ENCODE measurements at places on chromosomes 13 and 19.

- DNase-seq, result peak; percentile 72
These were observed 29.6 kb upstream of the RCBTB2 start for GRCh38 chr13:48562296-48563066.

DNA sequence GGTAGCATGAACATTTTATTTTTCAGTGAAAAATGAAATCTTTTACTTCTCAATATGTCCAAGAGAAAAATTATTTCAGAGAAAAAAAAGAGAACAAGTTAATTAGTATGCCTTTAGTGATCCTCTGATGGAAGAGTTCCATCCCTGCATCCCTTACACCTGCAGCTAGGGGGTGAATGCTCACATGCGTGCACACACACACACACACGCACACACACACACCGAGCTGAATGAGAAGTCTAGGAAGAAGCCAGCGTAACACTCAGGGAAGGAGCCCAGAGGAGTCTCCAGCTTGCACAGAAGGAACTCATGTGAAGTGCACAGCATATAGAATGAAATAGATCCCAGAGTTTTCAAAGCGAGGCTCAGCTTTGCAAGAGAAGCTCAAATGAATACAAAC is 510.5 kb downstream of the IRS2 start:
- DNase-seq, result no peak

DNA sequence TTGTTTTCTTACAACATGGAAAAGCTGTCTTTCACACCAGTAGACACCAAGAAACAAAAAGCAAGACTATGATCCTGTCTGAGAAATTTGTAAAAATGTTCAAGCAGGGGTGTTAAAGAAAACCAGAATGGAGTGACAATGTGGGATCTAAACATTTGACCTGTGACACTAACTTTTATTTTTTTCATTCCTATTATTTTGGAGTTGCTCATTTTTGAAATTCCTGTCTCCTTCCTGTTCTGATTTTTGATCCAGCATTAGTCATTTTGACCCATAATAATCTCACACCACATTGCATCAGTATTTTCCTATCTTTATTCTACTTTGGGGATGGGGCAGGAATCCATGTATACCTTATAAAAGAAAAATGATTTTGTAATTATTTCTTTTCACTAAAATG is 164.2 kb downstream of the DLEU7 start:
- DNase-seq, result no peak

- DNase-seq, result no peak
These were observed 275.8 kb upstream of the SOX1 start for GRCh38 chr13:111791131-111791530.

DNA sequence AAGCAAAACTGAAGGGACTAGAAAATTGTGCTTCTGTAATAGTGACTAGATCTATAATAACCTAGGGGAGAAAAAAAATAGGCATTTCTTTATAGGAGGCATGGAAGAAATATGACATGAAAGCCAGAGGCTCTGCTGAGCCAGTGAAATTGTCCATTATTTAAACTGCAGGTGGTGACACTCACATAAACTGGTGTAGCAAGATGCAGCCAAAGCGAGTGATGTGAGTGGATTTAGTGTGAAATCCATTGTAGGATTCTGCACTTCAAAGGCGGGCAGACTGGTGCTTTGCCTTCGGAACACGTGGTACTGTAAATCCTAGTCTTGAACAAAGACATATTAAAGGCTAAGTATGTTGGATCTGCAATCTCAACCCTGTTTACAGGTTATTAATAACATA is 361.9 kb downstream of the TBC1D4 start:
- DNase-seq, result no peak

GRCh38 chr19:19120308-19121231 is 17.7 kb downstream of the TMEM161A start:
- peak; percentile 5 for DNase-seq

- no peak for DNase-seq
These were observed 15.6 kb downstream of the ELL start for GRCh38 chr19:18506101-18506930.

- DNase-seq, result no peak
These were observed 6.7 kb downstream of the SPPL2B start for GRCh38 chr19:2334986-2335846.

DNA sequence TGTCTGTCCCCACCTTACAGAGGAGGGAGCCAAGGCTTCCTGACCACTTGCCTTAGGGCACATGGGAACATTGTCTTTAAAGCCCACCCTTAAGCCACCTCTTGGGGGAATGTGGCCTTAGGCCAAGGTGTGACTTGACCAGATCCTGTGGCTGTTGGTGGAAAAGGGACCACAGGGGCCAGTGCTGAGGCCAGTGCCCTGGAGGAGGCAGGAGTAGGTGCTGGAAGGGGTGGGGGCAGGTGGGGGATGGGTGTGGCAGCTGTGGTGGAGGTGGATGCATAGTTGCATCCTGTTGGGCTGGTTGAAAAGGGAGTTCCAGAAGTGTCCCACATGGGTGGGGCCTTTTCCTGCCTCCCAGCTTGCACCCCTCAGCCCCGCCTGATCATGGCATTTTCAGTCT is 44.8 kb downstream of the DNM2 start:
- DNase-seq, result no peak

- no peak for DNase-seq
These were observed 26.1 kb downstream of the RFPL4AL1 start for GRCh38 chr19:55795021-55795420.

DNA sequence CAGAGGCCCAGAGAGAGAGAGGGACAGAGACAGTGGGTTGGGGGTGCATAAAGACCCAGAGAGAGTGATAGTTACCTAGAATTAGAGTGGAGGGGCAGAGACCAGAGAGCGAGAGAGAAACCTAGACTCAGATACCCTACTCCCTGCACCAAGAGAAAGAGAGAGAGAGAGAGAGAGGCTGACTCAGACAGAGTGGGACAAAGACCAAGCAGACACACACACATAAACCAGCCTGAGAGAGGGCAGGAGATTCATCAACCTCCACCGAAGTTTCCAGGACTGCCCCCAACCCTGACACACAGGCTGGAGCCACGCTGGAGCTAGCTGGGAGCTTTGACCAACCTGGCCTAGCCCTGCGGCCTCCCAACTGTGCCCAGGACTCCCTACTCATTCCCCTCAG is 12.9 kb downstream of the SYT3 start:
- no peak for DNase-seq

GRCh38 chr13:111905609-111905945 is 161.4 kb upstream of the SOX1 start:
- DNase-seq, result no peak

DNA sequence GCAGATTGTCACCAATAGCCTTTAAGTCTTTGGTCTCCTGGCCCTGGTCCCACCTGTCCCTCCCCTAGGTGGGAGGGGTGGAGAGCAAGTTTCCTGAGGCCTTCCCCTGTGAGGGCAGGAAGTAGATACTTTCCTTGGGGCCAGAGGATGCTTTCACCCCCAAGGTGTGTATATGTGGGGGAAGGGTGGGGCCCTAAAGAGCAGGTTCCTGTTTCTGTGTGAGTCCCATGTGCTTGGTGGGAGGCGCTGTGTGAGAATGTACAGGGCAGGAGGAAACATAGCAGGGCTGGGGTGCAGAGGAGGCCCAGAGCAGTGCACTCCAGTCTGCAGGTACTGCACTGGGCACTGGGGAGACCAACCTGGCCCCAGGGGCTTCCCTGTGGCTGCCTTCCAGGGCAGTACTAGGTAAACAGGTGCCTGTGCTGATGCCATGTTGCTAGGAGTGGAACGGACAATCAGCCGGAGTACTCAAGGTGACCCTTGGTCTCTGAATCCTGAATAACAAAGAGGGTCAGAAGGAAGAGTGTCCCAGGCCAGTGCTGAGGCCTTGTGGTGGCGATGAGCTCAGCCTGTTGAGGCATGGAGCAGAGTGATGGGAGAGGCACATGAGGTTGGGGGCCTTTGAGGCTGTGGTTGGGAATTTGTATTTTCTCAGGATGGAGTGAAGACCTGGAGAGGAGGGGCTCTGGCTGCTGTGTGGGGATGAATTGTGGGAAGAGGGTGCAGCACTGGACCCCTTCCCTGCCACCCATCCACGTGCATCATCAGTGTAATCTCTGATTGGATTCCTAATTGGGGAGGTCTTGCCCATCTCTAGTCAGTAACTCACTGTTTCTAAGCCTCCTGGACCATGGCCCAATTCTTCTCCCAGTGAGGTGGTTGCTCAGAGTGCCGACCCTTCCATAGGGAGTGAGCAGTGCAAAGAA is 5.1 kb downstream of the EGLN2 start:
- peak; percentile 6 for DNase-seq

- no peak for DNase-seq
These were observed 53.4 kb downstream of the LATS2 start for GRCh38 chr13:21008026-21008425.

GRCh38 chr13:79297128-79297527 is 108.9 kb downstream of the RBM26 start:
- DNase-seq, result no peak

DNA sequence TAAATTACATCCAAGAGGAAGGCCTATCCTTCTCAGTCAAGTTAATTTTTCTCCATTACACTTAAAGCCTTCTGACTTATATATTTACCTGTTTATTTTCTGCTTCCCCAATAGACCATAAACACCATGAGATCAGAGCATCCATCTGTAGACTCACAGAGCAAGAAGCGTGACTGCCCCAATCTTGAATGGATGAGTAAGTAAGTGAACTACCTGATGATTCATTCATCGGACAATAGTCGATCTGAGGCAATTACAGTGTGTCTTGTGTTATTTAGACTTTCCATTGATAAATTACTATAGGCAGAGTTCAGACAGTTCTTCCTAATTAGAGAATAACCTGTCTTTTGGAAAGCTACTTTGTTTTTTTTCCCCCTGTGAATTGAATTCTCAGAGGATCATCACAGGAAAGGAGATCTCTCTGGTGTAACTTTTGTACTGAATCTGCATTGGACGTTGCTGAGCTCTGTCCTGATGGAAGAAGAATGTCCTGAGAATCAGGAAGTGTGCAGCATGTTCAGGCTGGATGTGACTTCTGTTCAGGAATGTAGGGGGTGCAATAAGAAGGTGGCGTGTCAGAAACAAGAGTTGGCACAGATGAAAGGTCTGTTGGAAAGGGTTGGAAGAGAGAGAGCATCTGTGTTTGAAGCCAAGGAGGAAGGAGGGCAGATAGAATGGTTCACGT is 367.0 kb downstream of the NALCN start:
- DNase-seq, result no peak

GRCh38 chr13:75312884-75313520 is 169.0 kb downstream of the TBC1D4 start:
- DNase-seq, result peak; percentile 10

- no peak for DNase-seq
These were observed 26.2 kb downstream of the FOXO1 start for GRCh38 chr13:40640202-40640601.

- peak; percentile 25 for DNase-seq
These were observed 3.0 kb upstream of the KMT2B start for GRCh38 chr19:35714601-35715354.

DNA sequence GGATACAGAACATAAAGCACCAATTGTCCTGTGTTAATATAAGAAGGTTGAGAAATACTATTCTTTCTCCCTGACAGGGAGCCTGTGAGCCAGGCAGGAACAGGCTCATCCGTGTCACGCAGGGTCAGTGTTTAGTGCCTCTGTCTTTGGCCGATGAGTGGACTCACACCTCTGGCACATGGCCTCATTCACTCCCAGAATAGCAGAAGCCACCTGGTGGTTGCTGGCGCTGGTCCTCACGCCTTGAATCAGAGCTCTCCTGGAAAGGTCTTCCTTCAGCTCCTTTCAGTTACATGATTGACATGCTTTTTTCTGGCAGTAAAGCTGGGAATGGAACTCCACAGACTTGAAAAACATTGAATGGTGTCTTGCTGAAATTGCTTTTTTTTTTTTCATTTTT is 28.1 kb upstream of the SIAH3 start:
- DNase-seq, result no peak

DNA sequence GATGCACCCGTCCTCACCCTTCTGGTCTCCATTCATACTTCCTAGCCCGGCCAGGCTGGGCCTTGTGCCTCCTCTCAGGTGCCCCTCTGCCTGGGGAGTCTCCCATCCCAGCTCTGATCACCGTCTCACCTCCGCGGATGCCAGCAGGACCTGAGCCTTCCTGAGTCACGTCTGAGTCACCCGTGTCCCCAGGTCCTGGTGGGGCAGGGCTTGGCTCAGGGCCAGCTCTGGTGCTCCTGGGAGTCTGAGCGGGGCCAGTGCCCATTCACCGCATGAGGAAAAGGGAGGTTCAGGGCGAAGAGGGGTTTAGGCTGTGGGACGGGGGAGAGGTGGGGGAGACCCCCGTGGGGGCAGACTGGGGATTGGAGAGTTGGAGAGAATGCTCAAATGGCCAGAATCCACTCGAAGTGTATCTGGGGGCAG is 593 bp downstream of the ATP8B3 start:
- DNase-seq, result no peak

DNA sequence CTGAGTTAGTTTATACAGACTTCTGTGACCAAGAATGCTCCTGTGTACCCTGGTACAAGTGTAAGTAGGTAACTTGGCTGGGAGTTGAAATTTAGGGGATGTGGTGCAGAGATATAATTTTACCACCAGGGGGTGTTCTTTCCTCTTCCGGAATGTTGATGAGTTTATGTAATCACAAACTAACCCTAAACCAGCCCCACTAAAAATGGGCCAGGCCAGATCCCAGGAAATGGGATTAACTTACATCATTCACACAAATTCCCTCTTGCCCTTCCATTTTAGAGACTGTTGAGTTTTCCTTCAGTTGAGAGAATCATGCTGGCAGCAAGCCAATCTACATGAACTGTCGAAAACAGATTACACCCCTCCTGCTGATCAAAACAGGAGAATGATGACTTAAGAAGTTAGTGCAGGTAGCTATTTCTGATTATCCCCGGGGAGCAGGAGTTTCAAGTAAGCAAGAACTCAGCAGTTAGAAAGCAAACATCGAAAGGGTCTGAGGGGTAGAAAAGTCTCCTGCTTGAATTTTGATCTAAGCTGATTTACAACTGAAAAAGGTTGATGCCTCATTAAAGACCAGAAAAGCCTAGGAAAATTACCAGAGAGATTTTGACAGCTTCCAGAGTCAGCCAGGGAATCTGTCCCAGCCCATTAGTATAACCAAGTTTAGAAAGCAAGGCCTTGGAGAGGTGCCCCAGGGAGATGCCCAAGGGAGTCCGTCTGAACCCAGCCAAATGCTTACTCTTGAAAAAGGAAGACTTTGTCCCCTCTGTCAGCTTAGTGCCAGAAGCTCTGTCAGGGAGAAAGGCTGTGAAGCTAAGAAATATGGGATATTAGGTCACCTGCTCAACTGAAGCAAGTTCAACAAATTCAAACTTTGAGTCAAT is 32.3 kb upstream of the MED4 start:
- peak; percentile 80 for DNase-seq

All from Kasumi-1 (cell line).